ENCODE measurements at places on chromosomes 3 and 15.

DNA sequence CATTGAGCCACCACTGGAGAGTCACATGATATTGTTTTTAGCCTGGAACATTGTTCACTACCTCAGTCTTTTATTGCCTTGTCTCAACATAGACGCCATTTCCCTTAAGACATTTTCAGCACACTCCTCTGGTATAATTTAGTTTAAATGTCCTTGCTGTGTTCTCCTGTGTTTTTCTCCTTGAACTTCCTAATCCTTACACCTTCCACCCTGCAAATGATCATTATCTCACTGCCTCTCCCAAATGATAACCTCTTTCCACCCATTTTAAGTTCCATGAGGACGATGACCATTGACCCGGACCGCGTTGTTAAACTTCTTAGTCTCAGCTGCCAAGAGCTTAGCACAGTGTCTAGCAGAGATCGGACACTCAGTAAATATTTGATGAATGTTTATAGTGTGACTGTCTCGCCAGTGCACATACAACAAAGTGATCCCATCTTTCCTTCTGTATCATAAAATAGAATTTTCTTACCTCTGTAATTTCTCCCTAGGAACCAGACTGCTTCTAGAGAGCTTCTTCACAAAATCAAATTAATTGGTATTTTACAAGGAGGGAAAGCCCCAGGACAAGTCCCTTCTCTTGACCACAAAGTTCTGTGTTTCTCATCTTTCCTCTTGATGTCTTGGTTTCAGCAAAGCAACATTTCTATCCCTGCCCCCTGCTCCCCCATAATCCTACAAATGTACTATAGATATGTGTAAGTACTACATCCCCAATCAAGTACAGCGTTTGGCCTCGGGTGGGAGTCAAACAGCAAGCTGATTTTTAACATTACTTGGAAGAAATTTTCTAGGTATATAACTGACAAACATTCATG lies 429.6 kb downstream of the LPP start:
- no peak for DNase-seq

DNA sequence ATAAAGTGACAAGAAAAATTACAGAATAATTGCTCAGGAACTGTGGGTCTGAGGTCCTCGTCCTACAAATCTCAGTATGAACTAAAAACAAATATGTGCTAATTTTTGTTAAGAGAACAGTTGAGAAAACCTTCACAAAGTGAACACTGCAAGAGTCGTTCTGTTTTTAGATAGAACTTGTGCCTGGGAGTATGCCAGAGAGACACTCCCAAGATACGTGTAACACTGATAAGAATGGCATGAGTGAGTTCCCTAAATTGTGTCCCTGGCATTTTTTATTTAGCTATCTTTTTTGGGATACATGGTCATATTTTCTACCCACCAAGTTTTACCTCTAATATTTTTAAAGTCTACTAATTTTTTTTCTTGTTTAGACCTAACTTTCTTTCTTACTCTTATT lies 860.0 kb upstream of the NR2F2 start:
- no peak for DNase-seq

DNA sequence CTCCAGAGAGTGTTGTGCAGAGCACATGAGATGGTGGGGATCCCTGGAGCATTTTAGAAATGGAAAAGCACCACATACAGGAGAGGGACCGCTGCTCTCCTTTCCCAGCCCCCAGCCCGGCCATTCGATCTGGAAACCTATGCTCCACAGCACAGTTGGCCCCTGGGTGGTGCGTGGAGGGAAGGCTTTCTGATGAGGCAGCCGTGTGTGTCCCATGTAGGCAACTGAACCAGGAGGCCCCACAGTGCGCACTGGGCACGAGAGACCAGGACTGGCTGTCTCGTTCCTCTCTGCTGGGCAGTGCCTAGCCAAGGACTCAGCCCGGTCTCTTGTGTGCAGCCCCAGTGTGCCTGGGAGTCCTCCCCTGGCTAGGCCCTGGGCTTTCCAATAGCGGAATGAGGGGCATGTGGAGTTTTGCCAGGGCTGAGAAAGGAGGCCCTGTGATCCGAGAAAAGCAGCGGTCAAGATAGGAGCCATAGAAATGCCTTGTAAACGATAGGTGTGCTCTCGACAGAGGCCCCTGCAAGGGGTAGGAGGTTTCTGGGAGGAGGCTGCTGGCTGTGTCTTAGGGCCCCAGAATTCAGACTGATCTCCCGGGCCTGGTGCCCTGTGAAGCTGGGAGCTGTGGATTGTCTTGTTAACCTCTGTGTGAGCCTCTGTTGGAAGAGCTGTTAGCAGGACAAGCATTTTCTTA lies 39.0 kb downstream of the CHDH start:
- DNase-seq, result no peak

- no peak for DNase-seq
These were observed 18.7 kb downstream of the PXYLP1 start for GRCh38 chr3:141250342-141250741.

- no peak for DNase-seq
These were observed 434.2 kb upstream of the CNTN3 start for GRCh38 chr3:75048650-75049049.

DNA sequence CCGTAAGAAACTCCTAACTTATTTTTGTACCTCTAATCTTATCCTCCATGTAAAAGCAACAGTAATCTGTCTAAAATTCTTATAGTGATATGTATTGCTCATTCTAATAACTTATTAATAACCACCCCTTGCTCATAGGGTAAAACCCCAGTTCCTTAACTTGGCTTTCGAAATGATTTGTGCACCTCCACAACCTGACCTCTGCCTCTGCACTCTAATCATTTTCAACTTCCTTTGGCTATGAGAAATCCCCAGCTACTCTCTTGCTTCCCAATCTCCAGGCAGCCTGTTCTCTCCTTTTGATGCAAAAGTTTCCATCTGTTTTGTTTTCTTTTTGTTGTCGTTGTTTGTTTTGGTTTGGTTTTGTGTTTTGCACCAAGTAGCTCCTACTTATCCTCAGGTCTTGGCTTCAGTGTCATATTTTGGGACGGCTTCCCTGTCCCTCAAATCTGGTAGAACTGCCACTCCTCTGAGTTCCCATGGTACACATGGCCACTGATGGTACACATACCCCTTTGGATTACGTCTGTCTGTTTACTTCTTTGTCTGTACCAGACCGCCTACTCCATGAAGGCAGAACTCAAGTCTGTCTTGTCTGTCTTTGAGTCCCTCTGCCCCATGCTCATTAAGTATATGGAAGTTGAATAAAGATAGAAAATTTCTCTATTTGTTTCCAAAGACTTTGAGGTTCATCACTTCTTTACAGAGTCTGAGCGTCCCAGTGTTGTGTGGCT lies 105.6 kb upstream of the TGFBR2 start:
- DNase-seq, result no peak

DNA sequence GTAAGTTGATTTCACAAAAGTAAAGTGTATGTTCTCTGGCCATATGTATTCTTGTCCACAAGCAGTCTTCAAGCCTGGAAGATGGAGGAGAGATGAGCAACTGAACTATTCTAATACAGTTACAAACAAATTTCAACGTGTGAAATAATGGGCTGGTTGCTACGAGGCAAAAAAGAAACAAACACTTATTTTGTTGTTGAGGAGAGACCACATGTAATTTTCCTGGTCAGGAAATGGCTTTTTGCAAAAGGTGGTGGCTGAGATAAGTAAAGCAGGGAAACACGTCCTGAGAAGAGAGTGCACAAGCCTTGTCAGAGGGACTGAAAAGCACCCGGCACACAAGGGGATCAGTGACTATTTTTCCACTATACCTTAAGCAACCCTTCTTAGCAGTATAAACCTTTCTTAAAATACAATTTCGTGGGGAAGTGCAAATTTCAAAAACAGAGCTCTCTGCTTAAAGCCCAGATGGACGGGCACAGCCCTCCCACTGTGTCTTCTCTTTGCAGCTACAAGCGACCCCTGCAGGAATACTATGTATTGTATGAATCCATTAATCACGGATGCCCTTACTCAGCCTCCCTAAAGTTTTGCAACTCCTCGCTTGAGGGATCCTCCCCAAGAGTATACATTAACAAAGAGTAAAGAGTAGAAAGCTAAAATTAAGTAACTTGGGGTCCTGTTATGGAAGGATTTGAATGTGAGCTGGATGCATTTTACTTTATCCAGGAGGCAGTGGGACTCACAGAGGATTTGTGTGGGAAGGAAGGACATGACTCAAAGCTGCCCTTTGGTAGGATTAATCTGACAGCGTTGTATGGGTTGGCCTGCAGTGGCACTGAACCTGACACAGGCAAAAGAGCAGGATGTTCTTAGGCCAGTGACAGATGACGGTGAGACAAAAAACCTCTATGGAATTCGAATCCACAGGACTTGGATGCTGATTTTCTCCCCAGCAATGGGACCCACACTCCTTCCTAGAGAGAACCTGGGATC lies 253.7 kb downstream of the IL5RA start:
- DNase-seq, result no peak

DNA sequence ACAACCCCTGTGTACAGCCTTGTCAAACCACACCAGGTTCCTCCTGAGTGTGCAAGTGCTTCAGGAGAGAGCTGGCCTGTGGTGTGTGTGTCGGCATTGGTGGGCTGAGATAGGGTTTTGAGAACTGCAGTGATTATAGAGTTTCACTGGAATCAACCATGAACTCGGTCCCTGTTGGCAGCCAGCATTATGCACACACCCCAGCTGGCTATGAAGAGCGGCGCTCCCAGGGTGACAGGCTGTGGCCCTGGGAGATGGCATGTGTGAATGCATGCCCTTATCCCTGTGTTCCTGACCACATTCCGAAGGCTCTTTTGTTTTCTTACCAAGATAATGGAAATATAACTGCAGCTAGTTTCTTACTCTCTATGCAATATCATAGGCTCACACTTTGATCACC lies 101.8 kb downstream of the SNRK start:
- no peak for DNase-seq

- no peak for DNase-seq
These were observed 14.4 kb upstream of the CDC25A start for GRCh38 chr3:48202632-48203031.

GRCh38 chr3:156711113-156711512 lies 36.7 kb downstream of the TIPARP start:
- DNase-seq, result no peak

DNA sequence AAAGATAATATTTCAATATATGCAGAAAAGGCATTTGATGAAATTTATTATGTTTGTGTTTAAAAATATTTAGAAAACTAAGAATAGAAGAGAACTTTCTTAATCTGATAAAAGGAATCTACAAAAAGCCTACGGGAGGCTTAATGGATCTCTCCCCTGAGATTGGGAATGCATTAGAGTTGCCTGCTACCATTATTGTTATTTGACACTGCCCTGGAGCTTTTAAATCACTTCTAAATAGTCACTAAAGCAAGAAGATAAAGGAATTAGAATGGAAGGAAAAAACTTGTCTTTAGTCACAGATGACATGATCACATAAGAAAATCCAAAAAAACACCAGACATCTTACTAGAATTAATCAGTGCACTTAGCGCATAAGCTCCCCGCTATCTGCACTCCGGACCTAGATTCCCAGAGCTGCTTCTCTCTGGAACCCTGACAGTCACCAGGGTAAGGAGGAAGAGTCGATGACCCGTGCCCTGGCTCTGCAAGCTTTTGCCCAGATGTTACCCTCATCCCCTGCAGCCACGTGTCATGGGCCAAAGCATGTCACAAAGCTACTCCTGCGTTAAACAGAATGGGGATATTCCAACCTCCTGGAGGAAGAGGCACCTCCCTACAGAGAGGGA lies 97.1 kb downstream of the MINAR1 start:
- no peak for DNase-seq

- DNase-seq, result no peak
These were observed 2.7 kb downstream of the BCL6 start for GRCh38 chr3:187742351-187743171.

GRCh38 chr15:91885714-91886270 lies 32.3 kb downstream of the SLCO3A1 start:
- no peak for DNase-seq

- no peak for DNase-seq
These were observed 130.6 kb downstream of the TCF12 start for GRCh38 chr15:57048930-57049549.

DNA sequence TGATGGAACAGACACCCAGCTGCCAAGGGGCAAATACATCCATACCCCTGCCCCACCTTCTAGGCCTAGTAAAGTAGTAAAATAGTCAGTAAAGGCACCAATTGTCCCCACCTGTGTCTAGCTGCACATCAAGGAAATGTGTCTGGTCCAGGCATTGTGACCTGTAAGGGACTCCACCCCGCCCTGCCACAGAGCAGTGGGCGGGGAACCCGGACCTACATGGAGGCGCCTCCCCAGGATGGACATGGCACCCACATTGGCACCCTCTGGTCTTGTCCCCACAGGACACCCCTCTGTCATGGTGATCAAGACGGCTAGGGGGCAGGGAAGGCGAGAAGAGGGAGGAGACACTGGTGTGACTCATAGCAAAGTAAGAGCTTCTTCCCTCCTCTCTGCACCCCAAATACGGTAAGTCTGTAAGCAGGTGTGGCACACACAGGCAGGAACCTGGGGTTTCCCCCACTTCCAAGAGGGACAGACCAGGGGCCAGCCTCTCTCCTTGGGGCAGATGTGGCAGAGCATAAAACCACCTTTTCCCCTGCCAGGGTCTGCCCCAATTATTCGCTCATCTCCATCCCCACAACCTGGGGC lies 13.5 kb upstream of the LINGO1 start:
- no peak for DNase-seq

- DNase-seq, result no peak
These were observed 88.7 kb downstream of the ANKRD28 start for GRCh38 chr3:15708882-15709677.

All from activated T-helper 1 cell treated with anti-CD3 and anti-CD28 coated beads, Interleukin-2, amount 50 U/mL, for 16 hours (primary cell).